ENCODE measurements at places on chromosomes 6 and 20.

DNA sequence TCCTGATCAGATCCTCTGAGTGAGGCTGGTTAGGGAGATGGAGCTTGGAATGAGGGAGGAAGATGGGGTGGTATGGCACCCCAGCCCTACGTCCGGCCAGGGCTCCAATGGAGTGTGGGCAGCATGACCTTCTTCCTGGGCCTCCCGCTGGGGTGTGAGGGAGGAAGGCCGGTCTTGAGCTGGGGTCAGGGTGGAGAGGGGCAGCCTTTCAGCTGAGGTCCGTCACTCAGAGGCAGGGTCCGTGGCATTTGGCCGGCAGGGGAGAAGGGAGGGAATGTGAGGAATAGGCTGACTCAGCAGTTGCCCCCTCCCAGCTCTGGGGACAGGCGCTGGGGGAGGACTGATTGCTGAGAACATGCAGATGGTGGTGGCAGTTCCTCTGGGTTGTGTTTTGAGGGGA is 25.5 kb upstream of the VEGFA start:
- DNase-seq = no peak

DNA sequence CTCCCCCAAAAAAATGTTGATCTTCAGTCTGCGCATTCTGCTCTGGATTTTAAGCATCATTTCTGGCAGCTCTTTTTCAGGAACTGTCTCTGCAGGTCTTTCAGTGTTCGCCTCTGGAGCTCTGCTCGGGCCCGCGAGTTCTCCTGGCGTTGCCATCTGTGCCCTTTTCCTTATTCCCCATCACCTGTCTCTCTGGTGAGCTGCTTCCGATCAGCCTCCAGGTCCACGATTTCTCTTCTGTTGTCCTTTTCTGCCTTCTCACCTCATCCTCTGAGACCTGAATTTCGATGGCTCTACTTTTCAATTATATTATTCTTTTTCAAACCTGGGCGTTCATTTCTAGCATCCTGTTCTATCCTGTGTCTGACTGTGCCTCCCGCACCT is 590 bp upstream of the MAP1LC3A start:
- no peak for DNase-seq

DNA sequence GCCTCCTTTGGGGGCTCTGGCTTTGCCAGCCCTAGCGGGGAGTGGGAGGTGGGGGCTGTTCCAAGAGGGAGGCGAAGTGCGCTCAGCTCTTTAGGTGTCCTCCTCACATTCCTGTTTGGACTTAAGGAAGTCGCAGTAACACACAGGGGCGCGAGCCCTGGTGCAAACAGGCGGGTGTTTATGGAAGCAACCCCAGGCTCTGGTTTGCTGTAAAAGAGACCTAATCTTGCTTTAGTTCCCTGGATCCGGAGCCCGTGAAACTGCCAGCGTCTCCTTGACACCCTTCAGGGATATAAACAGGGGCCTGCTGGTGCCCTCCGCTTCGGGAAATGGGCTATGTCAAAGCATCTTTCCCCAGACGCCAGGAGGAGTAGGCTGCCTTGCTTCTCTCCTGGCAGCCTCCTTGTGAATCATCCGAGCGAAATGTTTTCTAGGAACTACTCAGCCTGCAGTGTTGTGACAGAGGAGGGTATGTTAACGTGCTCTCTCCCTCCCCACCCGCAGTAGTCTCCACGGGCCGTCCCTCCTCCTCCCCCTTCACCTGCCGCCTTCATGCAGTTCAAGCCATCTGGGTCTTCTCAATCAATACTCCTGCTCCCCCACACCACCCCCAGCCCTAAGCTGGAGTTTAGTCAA is 168.0 kb upstream of the LRFN2 start:
- no peak for DNase-seq

- DNase-seq = no peak
Measured at GRCh38 chr6:25453288-25453687, 174.1 kb downstream of the CARMIL1 start.

DNA sequence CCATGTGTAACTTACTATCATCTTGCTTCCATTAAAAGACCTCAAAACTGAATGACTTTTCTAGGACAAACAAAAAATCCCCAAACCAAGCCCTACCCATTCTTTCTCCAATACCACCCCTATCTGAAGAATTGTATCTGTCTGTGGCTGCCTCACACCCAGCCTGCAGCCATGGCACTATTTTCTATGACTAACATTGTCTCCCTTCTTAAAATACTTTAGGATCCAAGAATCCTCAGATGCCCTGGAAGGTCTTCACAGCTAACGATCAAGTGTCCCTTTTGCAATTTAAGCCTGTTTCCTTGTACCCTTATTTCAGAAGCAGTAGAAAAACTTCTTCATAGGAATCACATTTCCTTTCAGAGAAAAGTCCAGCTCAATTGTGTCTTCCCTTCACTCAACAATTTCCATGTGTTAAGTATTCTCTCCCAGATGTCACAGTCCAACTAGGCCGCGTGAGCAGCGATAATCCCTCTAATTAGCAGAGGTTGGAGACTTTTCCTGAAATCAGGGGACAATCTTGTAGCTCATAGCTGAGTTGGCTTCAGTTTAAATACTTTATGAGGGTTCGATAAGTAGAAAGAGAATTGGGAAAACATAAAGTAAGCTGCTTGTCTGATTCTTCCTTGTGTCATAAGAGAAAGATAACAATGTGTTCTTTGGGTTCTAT is 5.2 kb upstream of the MEP1A start:
- no peak for DNase-seq

GRCh38 chr6:10850728-10851127 is 12.4 kb upstream of the MAK start:
- DNase-seq = no peak

- DNase-seq = no peak
Measured at GRCh38 chr6:119079283-119079809, 882 bp upstream of the FAM184A start.

GRCh38 chr20:48630342-48631075 is 197.3 kb downstream of the PREX1 start:
- DNase-seq = no peak

- no peak for DNase-seq
Measured at GRCh38 chr6:163206196-163206595, 208.3 kb upstream of the QKI start.

- no peak for DNase-seq
Measured at GRCh38 chr6:146135167-146135566, 106.3 kb downstream of the GRM1 start.

GRCh38 chr20:32742322-32743236 is 688 bp downstream of the COMMD7 start:
- no peak for DNase-seq

DNA sequence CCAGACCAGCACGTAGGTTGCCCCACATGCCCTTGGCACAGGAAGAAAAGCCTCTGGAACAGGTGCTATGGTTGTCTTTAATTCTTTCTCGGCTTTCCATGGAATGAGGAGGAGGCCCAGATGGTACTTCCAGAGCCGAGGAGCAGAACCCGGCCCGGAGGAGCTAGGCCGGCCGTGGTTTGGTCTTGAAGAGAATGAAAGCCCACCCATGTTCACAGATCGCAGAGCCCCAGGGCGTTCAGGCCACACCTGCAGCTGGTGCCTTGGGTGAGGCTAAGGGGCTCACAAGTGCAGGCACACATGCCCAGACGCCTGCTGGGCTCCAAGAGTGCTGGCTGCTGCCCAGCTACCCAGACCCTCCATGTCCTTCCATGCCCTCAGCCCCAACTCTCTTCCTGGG is 20.0 kb downstream of the EDN3 start:
- no peak for DNase-seq

- no peak for DNase-seq
Measured at GRCh38 chr6:105331927-105332326, 71.0 kb downstream of the PREP start.

- no peak for DNase-seq
Measured at GRCh38 chr6:144657691-144658090, 372.6 kb downstream of the UTRN start.

GRCh38 chr20:25252686-25253421 is 5.0 kb downstream of the PYGB start:
- DNase-seq = no peak

- DNase-seq = no peak
Measured at GRCh38 chr6:20056350-20056992, 155.8 kb downstream of the MBOAT1 start.

DNA sequence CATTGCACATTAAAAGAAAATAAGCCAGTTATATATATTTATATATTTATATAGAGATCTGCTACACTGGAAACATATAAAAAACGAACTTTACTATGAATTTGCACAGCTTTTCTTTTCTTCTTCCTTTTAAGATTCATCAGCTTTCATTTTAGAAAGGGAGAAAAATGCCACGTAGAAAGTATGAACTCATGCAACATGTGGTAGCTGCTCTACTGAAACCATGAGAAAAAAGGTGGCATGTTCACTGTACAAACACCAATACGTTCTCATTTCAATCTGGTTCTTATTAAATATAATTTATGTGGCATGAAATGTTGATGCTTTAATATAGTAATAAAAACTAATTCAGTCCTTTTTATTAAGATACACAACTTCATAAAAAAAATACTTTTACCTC is 68.8 kb upstream of the THEMIS start:
- no peak for DNase-seq

DNA sequence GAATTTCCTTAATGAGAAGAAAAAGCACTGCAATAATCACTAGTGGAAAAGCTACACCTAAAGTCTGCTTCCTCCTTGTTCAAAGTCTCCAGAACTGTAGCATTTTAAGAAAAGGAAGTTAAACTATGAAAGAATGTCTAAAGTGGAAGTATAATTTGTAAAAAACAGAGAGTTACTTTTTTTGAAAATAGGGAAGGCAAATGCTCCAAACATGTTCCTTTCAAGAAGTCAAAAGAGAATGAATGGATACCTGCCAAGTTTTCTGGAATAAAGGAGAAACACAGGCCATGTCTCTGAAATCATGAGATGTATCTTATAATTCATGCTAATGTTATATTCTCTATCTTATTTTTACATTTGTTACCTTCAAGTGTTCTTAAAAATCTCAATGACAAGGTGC is 60.7 kb upstream of the ADGRG6 start:
- no peak for DNase-seq

DNA sequence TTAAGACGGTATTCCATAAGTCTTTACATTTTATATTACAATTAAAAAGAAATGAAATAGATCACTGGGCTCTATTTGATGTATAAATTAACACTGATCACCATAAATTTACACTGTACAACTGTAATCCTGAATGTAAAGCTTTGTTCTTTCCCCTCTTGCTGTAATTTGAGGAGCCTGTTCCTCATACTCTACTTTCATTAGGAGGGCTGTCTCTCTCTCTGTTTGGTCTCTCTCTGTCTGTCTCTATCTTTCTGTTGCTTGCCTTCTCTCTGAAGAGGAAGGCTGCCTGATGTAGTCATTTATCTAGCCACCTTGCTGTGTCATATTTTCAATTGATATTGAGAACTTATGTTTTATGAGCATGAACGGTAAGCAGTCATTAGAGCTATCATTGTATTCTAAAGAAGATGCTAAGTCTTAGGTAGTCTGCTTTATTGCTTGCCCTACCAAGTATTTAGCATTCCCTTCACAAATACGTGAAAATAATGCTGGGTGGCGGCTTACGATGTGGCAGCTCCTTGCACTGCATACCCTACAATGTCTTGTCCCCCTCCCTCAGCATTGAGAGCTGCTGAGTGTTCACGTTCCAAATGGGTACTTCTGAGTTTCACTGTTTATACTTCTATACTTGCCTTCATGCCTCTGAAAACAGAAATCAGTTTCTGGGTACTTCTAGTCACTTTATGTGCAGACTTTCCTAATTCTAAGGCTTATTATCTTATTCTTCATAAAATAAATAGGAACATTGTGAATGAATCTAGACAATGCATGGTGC is 205.5 kb downstream of the NKAIN2 start:
- DNase-seq = no peak

- no peak for DNase-seq
Measured at GRCh38 chr20:31542201-31542842, 28.1 kb downstream of the HM13 start.

GRCh38 chr20:22312744-22313346 is 271.5 kb downstream of the FOXA2 start:
- DNase-seq = no peak

DNA sequence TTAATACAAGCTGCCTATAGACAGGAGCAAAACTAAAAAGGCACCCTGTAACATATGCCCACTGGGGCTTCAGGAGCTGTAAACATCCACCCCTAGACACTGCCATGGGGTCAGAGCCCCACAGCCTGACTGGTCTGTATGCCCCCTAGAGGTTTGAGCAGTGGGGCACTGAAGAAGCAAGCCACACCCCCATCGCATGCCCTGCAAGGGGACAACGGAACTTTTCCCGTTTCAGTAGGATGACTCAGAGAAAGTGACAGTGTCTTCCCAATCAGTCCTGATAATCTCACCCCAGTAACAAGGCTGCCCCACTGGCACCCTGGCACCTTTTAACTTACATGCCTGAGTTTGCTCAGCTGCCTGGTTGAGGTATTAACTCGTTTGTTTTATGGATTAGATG is 35.9 kb downstream of the BEND3 start:
- DNase-seq = no peak

DNA sequence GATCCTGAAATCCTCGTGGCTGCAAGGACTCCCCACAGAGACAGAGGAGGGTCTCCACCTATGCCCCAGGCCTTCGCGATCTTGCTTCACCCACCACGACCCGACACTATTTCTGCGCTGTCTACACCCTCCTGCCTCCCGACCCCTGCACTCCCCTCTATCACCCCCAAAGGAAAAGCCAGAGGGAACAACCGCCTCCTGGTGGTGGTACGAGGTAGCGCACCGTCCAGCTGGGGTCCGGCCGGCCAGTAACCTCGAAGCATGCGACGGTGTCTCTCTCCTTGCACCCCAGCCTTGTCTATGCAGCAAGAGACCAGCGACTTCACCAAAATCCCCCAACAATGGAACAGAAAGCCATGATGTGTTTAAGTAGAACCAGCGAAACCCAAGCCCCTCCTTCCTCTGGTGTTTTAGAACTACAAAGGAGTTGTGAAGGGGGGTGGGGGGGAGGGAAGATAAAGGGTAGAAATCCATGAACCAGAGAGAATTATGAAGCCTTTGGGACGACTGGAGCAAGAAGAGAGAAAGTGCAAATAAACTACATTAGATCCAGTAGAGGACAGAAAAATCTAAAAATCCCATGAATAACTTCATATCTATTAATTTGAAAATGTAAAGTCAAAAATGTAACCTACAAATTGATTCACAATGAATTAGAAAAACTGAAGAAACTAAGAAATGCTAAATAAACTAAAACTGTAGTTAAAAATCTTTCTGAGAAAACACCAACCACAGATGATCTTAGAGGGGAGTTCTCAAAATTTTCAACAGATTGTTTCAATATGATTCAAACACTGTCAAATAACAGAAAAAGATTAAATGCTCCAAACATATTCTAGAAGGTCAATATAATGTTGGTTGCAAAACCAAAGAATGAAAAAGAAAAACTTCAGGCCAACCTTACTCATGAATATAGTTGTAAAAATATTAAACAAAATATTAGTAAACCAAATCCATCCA is 168.0 kb downstream of the CDK19 start:
- DNase-seq = no peak

DNA sequence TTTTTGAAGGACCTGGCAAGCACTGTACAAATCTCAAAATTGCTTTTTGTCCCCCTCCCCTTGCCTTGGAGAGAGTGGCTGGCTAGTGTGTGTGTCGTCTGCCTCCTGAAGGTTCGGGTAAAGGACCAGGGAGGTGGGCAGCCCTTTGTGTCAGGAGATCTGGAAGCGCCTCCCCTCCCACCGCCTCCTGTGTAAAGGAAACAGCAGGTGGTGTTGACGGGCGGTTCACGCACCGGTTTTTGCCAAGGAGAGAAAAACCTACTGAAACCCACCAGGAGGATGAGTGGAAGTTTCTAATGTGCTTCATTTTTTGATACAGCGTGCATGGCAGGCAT is 1.2 kb downstream of the ENTPD6 start:
- DNase-seq = no peak

GRCh38 chr6:28107506-28107905 is 16.9 kb upstream of the ZSCAN16 start:
- DNase-seq = no peak

GRCh38 chr6:35148167-35148741 is 7.1 kb upstream of the TCP11 start:
- DNase-seq = no peak
